Astrocyte of the hippocampus (primary cell): ENCODE measurements at places on chromosomes 3 and 15.

- DNase-seq: no peak
Observed at GRCh38 chr3:106004826-106005225, 136.0 kb upstream of the CBLB start.

- no peak for DNase-seq
Observed at GRCh38 chr3:82137861-82138260, 376.4 kb upstream of the GBE1 start.

GRCh38 chr3:184391266-184391665 lies 11.4 kb downstream of the CHRD start:
- DNase-seq: no peak

GRCh38 chr3:169998668-169999131 lies 32.1 kb downstream of the SEC62 start:
- peak; percentile 31 for DNase-seq

- peak; percentile 93 for DNase-seq
Observed at GRCh38 chr15:90165659-90166489, 35.3 kb upstream of the SEMA4B start.

- DNase-seq: no peak
Observed at GRCh38 chr15:88076328-88076727, 180.2 kb downstream of the NTRK3 start.

GRCh38 chr3:9653565-9654248 lies 4.4 kb downstream of the MTMR14 start:
- DNase-seq: no peak

GRCh38 chr3:72155391-72156064 lies 370.6 kb upstream of the PROK2 start:
- peak; percentile 89 for DNase-seq

- DNase-seq: peak; percentile 48
Observed at GRCh38 chr15:48395521-48396011, 64.3 kb downstream of the DUT start.

DNA sequence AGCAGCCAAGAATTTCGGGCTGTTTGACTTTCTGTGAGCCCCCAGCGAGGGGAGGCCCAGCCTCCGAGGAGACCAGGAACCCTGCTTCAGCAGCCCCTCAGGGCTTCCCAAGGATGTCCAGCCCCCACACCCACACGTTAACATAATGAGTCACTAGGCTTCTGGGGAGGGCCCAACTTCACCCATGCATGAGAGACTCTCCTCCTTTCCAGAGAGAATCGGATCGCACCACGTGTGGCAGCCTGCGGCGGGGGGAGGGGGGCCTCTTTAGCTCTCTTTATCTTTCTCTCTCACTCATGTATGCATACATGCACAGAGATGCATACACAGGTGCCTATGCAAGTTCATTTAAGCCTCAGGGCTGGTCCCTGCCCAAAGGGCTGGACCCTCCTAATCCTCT lies 3.1 kb upstream of the AP2M1 start:
- peak; percentile 80 for DNase-seq

- DNase-seq: peak; percentile 42
Observed at GRCh38 chr3:82002491-82002890, 241.0 kb upstream of the GBE1 start.

GRCh38 chr3:16912400-16913263 lies 27.9 kb downstream of the PLCL2 start:
- no peak for DNase-seq

DNA sequence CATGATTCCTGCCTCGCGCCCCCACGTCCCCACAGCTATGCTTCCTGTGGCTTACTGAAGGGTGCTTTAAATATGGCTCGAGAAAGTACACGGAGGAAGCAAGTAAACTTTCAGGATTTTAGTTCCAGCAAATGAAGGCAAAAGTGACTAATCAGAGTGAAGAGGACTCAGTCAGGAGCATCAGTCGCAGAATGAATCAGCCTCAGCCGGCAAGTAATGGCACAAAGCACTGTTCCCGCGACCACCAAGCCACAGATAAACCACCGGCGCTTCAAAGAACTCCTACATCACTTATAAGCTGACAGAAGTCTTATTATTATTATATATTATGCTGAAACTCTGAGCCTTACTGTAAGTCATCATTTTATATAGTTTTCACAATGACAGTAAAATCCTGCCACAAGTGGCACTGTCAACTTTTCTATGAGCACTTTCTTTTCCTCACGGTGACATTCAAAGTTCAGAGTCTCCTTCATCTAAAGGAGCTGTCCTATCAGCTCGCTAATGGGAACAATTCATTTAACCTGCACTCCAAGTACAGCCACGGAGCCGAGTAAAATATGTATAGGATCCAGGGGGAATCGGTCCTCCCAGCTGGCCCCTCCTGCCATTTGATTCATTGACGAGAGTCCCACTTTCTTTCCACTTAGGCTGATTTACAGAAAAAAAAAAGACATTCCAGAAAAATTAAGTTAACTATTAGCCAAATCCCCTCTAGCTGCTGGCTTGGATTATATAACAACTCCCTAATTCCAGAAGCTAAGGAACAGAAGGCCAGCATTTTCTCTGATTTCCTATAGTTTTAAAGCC lies 217.0 kb upstream of the ICE2 start:
- DNase-seq: peak; percentile 39

DNA sequence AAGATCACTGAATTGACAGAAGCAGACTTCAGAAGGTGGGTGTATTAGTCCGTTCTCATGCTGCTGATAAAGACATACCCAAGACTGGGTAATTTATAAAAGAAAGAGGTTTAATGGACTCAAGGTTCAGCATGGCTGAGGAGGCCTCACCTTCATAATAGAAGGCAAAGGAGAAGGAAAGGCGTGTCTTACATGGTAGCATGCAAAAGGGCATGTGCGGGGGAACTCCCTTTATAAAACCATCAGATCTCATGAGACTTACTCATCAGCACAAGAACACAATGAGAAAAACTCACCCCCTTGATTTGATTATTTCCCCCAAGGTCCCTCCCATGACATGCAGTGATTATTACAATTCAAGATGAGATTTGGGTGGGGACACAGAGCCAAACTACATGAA lies 416.3 kb upstream of the EPHA3 start:
- no peak for DNase-seq
